ENCODE measurements at places on chromosomes 11 and 22.

- DNase-seq: no peak
Measured at GRCh38 chr11:121582296-121582695, 129.5 kb upstream of the SORL1-AS1 start.

DNA sequence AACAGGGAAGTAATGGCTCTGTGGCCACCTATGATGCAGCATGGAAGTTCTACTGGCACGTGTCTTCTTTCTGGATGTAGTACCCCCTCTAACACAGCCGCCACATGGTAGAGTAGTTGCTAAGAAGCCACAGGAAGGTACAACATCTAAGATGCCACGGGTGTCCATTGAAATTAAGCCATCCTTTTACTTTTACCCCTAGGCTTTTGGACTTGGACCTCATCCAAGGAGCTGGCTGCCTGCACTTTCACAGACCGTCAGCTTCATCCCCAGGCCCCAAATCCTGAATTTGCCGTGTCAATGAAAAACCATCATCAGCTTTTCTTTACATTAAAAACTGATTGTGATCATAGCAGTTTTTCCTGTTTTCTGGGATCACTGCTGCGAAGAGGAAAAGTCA lies 102.4 kb downstream of the RPL27A start:
- DNase-seq: no peak

DNA sequence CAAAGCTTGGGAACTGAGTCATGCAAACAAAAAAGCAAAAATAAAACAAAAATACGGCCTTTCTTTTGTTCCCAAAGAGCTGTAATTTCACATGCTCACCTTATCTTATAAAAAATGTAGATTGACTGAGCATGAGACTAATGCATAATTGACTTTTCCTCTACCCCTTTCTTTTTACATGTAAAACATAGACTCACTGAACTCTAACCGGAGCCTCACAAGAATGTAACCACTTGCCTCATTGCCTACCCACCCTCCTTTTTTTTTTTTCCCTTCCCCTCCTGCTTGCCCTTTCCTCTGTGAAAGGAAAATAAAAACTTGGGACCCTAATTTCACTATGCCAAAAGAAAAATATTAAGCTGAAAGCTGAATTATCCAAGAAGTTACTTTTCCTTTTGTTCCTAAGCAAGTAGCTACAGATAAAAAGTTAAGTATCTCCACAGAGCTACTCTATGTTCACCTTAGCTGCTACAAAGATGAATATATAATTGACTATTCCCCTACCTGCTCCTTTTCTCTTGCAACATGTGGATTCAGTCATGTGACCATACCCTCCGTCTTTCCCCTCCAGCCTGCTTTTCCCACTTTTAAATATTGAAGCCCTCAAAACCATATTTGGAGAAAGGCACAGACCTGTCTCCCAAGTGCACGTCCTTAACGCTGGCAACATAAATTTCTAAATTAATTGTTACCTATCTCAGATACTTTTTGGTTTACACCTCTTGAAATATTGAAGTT lies 39.6 kb upstream of the WEE1 start:
- no peak for DNase-seq

GRCh38 chr11:125902277-125902926 lies 604 bp downstream of the PUS3 start:
- no peak for DNase-seq

DNA sequence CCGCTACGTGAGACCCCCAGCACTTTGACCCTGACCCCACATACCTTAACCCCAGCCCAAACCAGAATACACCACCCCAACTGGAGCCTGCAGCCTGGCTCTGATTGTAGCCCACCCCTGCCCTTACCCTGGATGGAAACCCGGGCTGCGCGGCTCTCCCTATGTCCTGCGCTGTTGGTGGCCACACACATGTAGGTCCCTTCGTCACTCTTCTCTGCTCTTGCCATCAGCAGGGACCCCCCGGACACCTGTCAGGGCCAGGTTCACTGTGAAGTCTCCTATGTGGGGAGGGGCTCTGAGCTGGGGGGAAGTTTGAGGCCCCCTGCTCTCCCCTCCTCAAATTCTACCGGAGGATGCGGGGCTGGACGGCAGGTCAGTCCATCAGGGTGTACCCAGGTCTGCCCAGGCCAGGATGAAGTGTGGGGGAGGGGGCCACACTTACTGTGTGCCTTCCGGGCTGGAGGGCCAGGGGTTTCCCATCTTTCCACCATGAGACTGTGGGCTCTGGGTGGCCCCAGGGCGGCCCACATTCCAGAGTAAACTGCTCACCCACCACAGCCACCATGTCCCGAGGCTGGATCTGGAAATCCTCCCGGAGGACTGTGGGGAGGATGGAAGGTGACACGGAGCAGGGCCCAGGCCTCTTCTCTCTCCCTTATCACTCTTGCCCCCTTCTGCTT lies 1.5 kb downstream of the ROBO4 start:
- no peak for DNase-seq

DNA sequence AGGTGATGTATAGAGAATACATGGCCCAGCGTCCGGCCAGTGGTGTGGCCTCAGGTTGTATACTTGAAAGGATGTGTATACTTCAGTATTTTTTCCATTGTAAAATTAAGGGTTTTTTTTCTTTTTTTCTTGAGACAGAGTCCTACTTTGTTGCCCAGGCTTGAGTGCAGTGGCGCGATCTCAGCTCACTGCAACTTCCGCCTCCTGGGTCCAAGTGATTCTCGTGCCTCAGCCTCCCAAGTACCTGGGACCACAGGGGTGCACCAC lies 15.8 kb downstream of the ZBTB16 start:
- no peak for DNase-seq

GRCh38 chr11:48018528-48019216 lies 38.3 kb downstream of the PTPRJ start:
- DNase-seq: no peak

DNA sequence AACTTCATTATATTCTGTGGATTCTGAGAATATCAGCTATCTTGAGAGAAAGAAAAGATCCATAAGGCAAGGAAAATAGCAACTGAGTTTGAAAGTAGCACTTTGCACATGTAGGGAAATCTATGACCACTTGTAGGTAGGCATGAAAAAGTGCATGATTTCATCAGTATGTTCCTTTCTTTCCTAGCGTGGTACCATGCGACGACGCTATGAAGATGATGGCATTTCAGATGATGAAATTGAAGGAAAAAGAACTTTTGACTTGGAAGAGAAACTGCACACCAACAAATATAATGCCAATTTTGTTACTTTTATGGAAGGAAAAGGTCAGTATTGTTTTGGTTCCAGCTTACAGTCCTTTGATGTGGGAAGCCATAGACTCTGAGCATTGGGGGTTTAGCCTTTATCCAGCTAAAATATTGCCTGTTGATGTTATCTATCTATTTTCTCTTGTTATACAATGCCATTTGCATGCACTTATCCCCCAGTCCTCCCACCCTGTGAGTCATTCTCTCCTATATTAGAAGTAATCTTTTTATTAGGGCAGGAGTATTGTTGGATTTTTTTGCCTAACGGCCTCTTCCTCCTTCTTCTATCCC lies 60.9 kb downstream of the KDM2A start:
- DNase-seq: no peak

- DNase-seq: no peak
Measured at GRCh38 chr22:16717699-16718558, 107.3 kb downstream of the XKR3 start.

- DNase-seq: peak; percentile 29
Measured at GRCh38 chr22:24037851-24038765, 27.0 kb downstream of the CABIN1 start.

GRCh38 chr11:10857459-10857708 lies 469 bp downstream of the ZBED5 start:
- no peak for DNase-seq

- DNase-seq: no peak
Measured at GRCh38 chr11:103648054-103648453, 388.4 kb upstream of the DDI1 start.

DNA sequence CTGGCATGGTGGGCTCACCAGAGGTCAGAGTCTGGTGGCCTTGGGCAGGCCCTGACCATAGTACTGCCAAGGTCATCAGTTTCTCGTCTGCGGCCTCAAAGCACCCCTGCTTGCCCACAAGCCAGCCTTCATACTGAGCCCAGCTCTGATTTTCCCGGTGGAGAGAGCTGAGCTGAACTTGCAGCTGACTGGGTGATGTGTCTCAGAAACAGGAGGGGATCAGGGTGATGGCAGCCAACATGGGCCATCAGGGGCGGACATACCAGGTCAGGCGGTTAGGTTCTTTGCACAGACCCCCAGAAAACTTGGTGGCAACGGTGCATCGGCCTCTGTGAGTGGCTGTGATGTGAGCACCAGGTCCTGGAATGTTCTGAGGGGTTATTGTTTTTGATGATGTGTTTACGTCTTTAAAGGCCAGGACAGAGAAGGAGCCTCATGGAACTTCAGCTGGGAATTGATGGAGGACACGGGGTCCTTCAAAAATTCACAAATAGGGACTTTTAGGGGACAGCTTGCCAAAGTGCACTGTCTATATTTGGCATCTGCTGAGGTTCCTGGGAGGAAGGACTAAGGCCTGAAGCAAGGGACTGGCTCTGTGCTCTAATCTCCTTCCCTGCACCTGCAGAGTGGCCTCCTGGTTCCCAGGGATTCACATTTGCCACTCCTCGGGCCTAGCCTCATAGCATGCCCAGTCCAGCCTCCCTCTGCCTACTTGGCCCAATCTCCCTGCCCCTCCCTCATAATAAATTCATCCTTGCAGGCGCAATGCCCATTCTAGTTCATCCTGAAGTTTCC lies 131.2 kb downstream of the OSBP2 start:
- DNase-seq: no peak

DNA sequence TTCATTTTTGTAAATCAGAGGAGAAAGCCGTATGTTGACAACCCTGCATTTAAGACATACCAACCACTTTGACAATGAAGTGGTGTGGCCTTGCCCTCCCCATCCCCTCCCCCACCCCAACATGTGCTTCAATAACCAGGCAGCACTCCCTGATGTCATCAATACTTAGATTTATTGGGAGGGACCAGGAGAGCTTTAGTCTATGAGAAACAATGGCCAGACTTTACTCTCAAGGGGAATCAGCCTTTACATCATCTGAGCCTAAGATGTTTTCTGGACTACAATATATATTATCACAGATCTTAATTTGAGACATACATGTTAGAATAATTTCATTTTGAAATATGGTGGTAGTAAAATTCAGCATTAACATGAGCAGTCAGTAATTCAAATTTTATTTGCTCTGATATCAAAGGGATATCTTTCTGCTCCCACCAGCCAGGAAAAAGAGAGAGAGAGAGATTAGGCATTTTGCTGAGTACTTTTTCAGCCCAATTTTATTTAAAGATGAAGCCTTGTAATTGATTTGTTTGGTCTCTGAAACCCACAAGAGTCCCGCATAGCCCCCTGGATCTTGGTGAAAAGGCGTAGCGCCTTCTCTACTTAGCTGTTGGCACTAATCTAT lies 38.1 kb downstream of the PARVA start:
- DNase-seq: no peak

DNA sequence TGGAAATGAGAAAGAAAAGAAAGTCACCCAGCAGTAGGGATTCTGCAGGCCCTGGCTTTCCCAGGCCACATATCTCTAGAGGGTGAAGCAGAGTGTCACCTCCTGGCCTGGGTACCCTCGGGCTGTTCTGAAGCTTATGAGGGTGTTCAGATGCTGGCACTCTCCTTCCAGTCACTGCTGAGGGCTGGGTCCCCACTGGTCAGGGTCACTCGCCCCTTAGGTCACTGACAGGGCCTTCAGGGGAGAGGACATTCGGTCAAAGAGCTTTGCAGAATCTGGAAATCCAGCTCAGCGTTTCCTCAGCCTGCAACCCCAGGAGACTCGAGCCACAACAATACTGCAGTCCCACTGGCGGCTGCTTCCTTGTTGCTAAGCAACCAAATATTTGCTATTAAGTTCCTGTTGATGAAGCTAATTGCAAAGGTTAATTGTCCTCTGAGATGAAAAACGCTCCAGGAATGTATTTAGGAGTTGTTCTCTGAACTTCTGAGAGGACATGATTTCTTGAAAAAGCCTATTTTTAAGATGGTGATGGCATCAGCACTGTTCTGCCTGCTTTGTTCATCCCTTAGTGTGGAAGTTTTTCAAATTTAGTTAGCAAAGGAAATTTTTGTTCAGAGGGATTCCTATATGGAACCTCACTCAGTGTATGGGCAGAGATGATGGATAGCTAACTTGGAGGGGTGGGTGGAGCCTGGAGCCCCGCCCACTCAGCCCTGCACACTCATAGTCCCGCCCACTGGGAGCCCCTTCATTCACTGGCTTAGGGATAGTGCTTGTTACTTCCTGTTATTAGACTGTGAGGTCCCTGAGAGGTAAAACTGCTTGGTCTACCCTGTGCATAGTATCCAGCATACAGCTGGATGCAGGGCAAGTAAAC lies 109.2 kb downstream of the CSNK2A3 start:
- peak; percentile 23 for DNase-seq

DNA sequence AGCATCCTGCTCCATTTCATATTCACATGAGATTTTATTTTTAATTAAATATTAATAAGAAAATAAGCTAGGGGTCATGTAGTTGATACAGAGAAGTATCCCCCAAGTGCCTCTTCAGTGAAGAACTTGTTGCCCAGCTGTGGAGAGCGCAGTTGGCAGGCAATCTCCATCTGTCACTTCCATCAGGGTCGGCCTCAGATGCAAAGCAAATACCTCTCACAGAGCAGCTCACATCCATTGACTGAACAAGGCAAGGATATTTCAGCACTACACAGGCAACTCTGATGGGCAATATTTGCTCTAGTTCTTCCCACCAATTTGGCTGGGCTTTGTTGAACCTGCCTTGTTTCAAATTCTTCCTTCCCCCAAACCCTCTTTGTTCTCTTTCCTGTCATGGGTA lies 129.4 kb downstream of the NOX4 start:
- no peak for DNase-seq

GRCh38 chr11:197741-198235 lies 4.9 kb downstream of the SCGB1C1 start:
- DNase-seq: peak; percentile 13

DNA sequence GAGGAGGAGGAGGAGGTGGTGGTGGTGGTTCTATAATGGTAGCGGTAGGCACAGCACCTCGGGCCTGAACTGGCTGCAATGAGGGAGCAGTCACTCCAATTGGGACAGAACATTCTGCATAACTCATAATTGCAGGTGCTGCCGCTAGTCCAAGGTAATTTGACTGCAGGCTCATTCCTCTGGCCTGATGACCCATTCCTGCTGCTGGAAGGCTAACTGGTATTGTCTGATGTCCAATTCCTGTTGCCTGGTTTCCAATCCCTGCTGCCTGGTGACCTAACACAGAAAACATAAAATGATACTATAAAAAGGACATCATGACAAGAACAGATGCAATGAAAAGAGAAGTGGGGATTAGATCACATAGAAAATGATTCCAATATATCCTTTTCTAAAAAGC lies 7.9 kb upstream of the AGBL2 start:
- no peak for DNase-seq

GRCh38 chr11:63919267-63920125 lies 2.5 kb upstream of the RCOR2 start:
- no peak for DNase-seq
